ENCODE measurements at places on chromosomes 2 and 18. TPM values are rescaled to one million over a fixed set of nuclear protein-coding genes. Genes with fewer than 3 reads are reported as not detected.

LCT gene
- total RNA-seq = not detected

DNA sequence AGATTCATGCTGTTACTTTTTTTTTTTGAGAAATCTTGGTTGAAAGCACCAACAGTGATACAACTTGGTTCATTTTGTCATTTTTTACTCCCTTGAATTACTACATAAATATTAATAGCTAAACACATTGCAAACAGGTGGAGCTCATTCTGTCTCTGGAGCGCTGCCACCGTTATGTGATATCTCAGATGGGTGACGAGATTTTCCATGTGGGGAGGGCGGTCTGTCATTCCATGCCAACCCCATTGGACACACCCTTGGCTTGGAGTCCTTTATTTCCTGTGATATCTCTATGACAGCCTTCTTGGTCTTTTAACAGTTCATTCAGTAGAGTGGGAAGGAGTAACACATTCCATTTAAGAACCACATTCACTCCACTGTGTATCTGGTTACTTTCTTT, 794.8 kb downstream of the SATB2 start:
- no peak for DNase-seq

GRCh38 chr2:134301099-134301927, 47.4 kb downstream of the MGAT5 start:
- DNase-seq = no peak

GRCh38 chr2:88190808-88191721, 20.9 kb downstream of the THNSL2 start:
- peak; percentile 22 for DNase-seq

GRCh38 chr2:111919365-111919764, 21.0 kb downstream of the MERTK start:
- DNase-seq = no peak

GRCh38 chr2:105734762-105735538, 9.8 kb upstream of the NCK2 start:
- no peak for DNase-seq

GRCh38 chr18:29457316-29457889, 1280.5 kb upstream of the CDH2 start:
- DNase-seq = no peak

DNA sequence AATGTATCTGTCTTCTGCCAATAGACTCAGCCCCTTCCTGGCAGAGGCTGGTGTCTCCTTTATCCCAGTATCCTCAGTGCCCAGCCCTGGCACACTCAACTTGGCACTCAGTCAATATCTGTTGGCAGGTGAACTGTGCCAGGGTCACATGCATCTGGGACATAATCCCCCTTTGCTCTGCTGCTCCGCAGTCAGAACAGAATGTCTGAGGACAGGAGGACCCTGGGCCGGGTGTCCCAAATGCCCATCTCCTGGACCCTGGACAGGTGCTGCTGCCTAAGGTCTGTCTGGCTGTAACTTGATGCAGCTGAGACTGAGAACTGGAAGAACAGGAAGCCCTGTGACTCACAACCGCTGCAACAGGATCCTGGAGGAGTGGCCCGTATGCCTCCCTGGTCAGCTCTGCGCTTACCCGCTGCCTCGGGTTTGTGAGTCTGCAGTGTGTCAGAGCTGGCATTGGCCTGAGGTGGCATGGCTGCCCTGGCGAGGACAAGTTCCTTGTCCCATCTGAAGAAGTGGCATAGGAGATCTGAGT, 11.4 kb downstream of the HK2 start:
- peak; percentile 78 for DNase-seq

DNA sequence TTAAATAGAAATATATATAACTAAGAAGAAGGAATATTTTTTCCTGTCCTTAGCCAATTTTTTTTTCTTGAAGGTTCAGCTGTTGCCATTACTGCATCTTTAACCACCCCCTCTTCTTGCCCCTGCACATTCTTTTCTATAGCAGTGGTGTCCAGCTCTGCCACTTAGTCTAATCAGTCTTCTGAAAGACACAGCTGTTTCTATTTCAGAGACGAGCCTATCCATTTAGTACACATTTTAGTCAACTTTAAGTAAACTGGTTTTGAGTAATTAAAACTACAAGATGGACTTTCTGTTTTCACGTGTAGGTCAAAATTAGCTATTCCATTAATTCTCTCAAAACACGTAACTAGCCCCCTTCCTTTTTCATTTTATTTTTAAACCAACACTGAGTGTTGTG, 21.0 kb downstream of the SPOPL start:
- DNase-seq = no peak

DNA sequence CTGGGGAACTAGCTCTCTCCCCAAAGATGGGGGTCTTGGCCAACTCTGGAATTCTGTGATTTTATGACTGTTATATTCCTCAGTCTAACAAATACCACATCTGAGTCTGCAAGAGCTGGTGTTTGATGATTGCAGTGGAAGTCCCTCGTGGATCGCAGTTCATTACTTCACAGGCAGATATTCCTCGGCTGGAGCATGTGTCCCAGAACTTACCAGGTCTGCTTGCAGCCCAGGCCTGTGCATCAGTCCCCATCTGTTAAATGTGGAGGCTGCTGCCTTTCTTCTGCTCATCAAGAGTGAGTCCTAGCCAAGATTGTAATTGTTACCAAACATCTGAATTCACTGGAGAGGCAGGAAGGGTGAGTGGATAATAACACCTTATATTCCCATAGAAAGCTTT, 55.5 kb downstream of the PRKCE start:
- DNase-seq = no peak
